ENCODE measurements at places on chromosomes 4 and X. TPM values are rescaled to one million over a fixed set of nuclear protein-coding genes. Genes with fewer than 3 reads are reported as not detected.

GAGE2A gene
- total RNA-seq = not detected

LIN54 gene
- 16.4 TPM for total RNA-seq

P2RY8 gene
- total RNA-seq = not detected

CXCL11 gene
- 38.4 TPM for total RNA-seq

SYTL5 gene
- total RNA-seq = 1.2 TPM

SYP gene
- 2.7 TPM for total RNA-seq

FHDC1 gene
- total RNA-seq = 6.0 TPM

SH2D1A gene
- not detected for total RNA-seq

MAGIX gene
- 13.9 TPM for total RNA-seq
